ENCODE measurements at places on chromosomes 1 and 21.

GRCh38 chr1:234858722-234859121 is 248.7 kb upstream of the IRF2BP2 start:
- DNase-seq = no peak

- no peak for DNase-seq
These were observed 203.9 kb downstream of the C1orf94 start for GRCh38 chr1:34380526-34381124.

GRCh38 chr21:23921670-23922418 is 1685.4 kb downstream of the MRPL39 start:
- no peak for DNase-seq

DNA sequence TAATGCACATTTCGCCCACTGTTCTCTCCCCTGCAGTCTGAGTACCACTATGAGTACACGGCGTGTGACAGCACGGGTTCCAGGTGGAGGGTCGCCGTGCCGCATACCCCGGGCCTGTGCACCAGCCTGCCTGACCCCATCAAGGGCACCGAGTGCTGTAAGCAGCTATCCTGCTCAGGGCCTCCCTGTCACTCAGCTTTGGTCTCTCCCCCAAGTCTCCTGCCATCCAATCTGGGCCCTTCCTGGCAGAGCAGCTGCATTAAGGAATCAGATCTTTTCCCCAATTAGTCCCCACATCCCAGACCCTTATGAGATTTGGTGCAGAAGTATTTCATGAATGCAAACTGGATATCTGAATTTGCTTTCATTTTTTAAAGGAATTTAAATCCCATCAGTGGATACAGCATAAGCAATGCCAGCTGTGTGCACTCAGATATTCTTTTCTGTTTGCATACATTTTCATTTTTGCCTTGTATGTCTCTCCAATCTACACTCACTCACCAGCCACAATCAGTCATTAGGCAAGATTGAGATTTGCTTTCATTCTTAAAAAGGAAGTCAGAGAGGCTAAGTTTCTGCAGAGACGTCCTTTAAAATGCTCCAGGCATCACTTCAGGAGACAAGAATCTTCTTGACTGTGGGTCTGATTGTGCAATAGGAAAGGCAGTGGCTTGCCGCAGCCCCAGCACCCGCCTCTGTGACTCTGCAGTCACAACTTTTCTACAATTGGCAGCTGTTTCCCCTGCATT is 48.1 kb downstream of the ELAPOR1 start:
- DNase-seq = no peak

- DNase-seq = no peak
These were observed 482.4 kb downstream of the NPHP4 start for GRCh38 chr1:5509664-5510452.

DNA sequence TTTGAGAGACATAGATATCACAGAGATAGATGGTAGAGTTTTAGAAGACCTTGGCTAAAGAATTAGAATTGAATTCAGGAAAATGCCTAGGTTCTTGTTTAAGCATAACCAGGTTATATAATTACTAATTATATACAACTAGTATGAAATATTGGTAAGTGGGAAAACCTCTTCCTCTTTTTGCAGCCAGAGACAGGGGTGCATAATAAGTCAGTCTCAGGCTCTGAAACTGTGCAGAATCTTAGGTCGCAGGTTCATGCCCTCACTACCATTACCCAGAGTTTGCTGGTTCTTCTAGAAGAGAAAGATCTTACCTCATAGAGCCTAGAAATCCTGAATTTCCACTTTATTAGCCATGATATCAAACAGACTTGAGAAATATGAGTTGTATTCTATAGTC is 183.3 kb downstream of the NEK7 start:
- no peak for DNase-seq

DNA sequence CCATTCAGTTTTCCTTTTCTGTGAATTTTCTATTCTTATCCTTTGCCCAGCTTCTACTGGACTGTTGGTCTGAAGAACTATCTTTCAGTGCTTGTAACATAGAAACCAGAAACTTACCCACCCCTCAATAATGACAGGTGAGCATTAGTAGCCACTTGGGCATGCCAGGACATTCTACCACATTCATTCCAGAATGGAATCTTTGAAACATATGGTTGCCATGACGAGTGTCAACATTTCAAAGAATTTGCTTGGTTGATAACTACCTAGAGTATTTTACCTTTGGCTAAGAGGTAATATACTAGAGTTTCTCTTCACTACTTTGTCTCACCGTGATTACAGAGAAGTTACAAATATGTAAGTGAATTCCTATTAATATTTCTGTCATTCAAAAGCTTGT is at the start of gene MROH9:
TSS of gene MROH9 (plus strand) at position 304 of the 400 bp plus-strand sequence. CDS start 10,023 bp downstream, outside the sequence.
- DNase-seq = no peak

DNA sequence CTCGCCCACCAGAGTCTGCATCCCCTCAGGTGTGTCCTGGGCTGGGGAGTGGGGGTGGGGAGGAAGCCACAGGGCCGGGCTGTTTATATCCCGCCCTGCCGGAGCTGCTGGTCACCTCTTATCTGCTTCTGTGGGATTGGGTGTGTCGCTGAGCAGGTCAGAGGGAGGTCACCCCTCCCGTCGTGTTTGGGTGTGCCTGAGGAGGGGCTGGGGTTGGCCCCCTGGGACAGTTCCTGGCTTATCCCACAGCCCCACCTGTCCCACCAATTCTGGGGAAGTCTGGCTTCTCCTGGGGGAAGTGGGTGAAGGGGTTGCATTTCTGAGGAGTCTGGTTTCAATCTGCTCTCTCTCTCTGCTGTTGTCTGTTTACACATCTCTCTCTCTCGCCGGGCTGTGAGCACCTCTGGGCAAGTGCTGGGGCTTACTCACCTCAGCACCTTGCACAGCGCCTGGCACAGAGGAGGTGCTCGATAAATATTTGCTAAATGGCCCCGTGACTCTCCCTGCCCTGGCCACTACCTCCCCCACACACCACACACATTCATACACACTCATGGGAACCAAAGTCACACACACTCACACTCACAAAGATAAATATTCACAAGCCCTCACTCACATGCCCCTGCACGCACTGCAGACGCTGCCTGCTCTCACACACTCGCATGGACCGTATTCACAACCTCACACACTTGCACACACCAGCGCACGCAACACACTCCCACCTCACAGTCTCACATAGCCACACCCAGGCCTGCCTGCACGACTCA is 8.3 kb downstream of the ELF3 start:
- DNase-seq = no peak

DNA sequence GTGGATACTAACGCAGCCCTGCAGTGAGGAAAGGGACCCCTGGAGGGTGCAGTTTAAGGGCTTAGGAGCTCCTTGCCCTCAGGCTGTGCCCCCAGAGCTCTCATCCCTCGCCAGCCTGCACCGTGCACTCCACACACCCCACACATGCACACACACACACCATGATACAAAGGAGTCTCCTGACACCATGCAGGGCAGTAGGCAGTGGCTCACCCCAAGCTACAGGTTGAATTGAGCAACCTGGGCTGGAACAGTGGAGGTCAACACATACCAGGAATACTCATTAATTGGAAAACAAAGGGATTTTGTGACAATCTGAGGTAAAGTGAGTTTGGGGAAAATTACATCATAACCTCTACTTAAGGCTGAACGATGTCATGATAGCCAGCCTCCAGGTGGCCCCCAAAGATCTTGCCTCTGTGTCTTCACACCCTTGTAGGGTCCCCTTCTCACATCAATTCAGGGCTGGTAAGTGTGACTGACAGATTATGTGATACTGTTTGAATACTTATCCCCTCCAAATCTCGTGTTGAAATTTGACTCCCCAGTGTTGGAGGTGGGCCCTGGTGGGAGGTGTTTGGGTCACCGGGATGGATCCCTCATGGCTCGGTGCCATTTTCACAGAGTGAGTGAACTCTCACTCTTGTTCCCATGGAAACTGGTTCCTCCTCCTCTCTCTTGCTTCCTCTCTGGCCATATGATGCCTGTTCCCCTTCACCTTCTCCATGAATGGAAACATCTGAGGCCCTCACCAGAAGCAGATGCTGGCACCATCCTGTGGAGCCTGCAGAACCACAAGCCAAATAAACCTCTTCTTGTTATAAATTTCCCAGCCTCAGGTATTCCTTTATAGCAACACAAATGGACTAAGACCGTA is 111.0 kb upstream of the RAB4A start:
- no peak for DNase-seq

- no peak for DNase-seq
These were observed 1287.3 kb upstream of the ADGRL4 start for GRCh38 chr1:80293818-80294217.
